ENCODE measurements at places on chromosomes 5 and 9.
A peak's percentile ranks its signal among the peaks of the same experiment; 100 is the strongest.

- DNase-seq = no peak
These were observed 164.0 kb downstream of the CCDC192 start for GRCh38 chr5:127867022-127867783.

- no peak for DNase-seq
These were observed 35.1 kb upstream of the EXOC3 start for GRCh38 chr5:407801-408268.

DNA sequence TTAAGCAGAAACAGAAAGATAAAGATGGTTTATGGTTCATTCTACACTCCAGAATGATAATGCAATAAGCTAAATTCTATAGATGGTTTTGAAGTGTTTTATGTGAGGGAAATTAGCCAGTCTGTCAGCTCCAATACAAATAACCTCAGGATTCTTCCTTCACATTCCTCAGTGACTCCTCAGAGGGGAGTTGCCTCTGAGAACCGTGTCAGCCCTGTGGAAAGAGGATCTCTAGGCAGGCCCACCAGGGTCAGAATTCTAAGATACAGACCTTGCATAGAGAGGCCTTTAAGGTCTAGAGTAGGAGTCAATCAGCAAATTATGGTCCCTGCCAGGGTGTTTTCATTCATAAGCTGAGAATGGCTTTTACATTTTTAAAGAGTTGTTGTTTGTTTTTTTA, 26.6 kb downstream of the RUSC2 start:
- peak; percentile 32 for DNase-seq

GRCh38 chr5:93431250-93431649, 149.8 kb downstream of the NR2F1-AS1 start:
- no peak for DNase-seq

- peak; percentile 60 for DNase-seq
These were observed 4.4 kb upstream of the TMEM268 start for GRCh38 chr9:114606597-114607207.

- DNase-seq = peak; percentile 78
These were observed 172.4 kb downstream of the SEMA6A start for GRCh38 chr5:116402235-116402634.

DNA sequence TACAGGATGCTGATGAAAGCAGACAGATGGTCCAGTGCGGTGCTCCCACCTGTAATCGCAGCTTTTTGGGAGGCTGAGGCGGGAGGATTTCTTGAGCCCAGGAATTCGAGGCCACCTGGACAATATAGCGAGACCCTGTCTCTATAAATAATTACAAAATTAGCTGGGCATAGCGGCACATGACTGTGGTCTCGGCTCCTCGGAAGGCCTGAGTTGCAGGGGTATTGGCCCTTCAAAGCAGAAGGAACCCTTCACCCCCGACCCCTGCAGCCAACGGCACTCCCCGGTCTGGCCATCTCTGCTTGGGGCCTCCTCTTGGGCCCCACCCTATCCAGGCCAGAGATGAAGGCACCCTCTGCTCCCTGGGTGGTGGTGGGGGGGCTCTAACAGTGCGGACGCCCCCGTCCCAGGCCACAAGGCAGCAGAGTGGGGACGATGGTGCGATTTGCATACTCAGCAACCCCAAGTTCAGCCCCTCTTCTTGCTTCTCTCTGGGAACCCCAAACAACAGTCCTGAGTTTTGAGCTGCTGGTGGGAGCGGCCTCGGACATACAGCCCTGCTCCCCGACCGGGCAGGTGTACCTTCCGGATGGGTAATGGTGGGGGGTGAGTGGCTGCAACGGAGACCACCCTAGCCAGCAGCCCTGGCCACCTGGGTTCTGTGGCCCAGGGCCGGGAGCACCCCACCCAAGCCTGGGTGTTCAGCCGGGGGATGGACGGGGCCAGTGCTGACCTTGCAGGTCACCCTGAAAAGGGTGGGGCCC, 50.7 kb downstream of the NACC2 start:
- DNase-seq = no peak

DNA sequence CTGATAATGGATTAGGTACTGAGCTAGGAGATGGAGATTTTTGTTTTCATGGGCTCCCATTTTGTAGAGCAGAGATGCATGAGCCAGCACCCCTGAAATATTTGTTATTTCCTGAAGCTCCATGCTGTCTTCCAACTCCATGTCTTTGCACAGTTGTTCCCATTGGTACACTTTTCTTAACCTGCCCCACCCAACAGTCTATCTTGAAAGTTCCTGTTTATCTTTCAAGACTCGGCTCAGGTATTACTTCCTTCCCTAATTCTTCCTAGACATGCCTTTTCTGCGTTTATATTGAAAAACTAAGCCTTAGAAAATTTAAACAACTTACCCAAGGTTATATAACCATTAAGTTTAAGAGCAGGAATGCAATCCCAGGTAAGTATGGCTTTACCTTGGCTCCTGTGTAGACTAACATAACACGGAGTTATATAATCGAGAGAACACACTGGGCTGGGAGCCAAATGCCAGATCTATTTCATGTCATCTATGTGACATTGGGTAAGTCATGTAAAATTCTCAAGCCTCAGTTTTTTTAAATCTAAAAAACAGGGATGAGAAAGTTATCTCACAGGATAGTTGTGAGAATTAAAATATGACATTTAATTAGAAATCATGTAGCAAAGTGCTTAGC, 67.4 kb downstream of the LIX1 start:
- no peak for DNase-seq

DNA sequence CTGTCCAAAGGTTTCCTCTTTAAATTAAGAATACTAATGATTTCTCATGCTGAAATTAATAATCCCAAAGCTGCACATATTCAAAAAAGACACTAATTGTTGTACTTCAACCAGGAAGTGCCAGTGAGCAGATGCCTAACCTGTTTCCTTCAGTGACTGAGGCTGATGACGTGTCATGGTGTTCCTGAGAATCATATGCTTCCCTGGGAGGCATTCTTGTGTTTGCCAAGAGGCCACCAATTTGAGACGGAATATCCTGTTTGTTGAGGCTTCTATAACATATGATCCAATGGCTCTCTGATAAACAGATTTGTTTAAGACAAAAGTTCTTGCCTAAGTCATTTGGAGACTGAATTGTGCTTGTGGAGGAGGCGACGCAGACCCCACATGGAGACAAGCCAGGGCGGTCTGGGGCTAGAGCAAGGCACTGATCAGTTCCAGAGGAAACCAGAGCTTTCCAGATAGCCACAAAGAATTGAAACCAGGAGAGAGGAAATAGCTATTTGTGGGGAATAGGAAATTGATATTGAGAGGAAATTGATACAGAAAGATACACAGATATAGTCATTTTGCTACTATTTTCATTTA, 66.4 kb upstream of the ZNF608 start:
- DNase-seq = no peak

DNA sequence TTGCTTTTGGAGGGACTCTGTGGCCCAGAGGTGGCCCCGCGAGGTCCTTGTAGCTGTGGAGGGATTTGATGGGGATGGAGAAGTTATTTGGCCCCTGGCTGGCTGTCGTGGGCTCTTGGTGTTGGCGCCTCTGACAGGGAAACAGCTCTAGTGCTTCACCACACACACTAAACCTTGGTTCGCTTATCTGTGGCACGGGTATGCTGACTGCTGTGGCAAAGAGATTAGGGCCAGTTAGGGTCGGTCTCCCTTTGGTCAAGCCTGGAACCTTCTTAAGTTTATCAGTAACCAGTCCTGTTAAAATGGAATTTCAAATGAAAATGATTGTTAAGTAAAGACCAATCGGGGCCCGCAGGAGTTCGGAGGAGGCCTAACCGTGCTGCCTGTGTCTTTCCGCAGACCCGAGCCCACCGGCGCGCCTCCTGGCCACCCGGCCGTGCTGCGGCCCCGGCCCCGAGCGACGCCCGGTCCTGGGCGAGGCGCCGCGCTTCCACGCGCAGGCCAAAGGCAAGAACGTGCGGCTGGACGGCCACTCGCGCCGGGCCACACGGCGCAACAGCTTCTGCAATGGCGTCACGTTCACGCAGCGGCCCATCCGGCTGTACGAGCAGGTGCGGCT, 28.4 kb downstream of the NEURL1B start:
- no peak for DNase-seq

DNA sequence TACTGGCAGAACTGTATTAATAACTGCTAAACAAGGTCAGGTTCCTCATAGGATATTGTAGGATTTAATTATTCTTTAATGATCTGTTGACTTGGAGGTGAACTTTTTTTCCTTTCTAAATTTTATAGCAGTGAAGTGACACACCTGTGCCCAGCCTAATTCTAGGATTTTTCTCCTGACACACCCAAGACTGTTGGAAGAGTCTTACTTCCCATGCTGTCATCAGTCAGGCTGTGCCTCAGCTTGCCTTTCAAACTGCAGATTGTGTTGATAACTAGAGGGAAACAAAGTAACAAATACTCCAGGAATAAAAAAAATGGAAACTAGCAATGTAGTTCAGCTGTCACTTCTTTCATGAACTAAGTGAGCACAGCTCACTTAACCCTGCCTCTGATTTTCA, 22.0 kb downstream of the OTULIN start:
- no peak for DNase-seq

- no peak for DNase-seq
These were observed 61.4 kb upstream of the TRIO start for GRCh38 chr5:14081791-14082190.

GRCh38 chr9:97575673-97576200, 57.4 kb downstream of the TSTD2 start:
- DNase-seq = no peak

- peak; percentile 1 for DNase-seq
These were observed 969.2 kb downstream of the CDH18 start for GRCh38 chr5:19018822-19019221.

GRCh38 chr5:42974536-42974935, 65.6 kb downstream of the ANXA2R start:
- DNase-seq = no peak

DNA sequence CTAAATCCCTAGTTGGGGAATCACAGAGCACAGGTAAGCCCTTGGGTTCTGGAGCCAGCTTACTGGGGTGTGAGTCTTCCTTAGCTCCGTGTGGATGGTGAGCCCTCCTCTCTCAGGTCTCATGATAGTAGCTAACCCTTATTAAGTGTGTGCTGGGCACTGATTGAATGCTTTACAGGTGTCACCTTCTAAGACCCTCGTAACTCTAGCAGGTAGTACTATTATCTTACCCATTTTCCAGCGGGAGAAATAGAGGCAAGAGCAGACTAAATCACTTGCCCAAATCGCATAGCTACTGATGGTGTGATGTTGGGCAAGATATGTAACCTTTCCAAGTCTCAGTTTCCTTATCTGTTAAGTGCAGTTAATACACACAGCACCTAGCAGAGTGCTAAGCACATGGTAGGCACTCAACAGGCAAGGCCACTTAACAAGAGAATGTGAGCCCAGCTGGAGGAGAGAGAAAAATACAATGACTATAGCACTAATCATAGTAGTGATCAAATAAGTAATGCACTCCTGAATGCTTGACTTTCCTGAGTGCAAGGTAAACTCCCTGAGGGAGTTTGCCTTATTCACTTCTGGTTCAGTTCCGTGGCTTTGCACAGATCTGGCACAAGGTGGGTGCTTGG, at the start of gene DCANP1:
TSS of gene DCANP1 (minus strand) at position 51 of the 632 bp plus-strand sequence. CDS start 240 bp downstream, outside the sequence.
- DNase-seq = no peak

GRCh38 chr5:1777281-1778137, 22.1 kb downstream of the MRPL36 start:
- no peak for DNase-seq

DNA sequence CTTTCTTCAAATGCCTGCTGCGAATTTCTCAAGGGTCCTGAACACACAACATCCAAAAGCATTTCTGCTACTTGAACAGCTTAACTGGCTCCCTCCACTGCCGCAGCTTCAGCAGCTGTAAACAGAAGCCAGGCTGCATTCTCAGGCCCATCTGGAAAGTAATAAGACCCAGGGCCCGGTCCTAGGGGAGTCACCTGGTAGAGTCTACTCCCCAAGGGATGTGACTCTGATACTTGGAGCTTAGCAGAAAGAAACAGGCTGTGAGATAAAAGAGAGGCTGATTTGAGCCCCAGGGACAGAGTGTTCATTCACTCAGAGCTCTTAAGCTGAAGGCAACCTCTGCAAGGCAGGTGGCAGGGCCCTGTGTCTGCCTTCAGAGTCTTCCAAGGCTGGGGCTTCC, 356.8 kb downstream of the SPOCK1 start:
- DNase-seq = no peak

DNA sequence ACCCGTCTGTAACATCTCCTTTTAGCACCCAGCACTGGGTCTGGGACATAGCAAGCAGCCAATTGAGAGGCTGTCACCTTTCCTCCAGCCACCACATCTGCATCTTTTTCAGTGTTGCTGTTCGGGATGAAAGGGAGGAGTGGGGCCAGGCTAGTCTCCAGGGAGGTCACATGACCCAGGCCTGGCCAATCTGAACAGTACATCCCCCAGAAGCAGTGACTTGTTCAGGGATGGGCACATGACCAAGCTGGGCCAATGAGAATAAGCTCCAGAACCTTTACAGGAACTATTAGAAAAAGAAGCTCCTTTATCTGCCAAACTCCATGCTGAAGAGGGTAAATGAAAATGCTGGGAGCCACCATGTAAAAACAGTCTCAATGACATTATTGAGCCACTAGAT, 359.0 kb downstream of the SLIT3 start:
- DNase-seq = peak; percentile 23

DNA sequence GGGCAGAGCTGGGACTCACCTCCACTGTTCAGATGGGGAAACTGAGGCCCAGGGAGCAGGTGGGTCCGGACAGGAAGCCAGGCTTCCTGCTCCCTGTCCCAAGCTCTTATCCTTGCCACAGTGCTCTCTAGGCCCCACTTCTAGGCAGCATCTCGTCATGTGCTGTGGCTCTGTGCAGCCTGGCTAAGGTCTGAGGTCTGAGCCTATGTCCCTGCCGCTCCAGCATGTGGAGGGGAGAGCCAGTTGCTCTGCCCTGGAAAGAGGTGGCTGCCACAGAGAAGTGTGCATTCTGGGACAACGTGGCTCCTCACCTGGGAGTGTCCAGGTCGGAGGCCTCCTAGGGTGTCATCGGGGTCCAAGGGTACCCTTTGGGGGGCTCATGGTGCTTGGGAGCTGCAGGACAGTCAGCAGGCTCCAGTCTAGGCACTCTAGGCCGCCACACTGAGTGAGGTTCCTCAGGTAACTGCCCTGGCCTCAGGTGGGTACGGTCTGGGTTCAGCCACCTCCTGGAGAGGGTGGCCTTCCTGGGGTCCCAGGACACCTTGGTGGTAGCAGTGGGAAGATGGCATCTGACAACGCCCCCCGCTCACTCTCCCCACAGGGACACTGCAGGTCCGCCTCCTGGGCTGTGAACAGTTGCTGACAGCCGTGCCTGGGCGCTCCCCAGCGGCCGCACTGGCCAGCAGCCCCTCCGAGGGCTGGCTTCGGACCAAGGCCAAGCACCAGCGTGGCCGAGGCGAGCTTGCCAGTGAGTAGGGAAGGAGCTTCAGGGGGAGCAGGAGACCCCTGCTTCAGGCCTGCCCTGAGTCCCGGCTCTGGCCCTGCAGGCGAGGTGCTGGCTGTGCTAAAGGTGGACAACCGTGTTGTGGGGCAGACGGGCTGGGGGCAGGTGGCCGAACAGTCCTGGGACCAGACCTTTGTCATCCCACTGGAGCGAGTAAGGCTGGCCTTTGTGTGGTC, 10.4 kb downstream of the PKN3 start:
- no peak for DNase-seq

Measured in SJCRH30 (cell line).